Upper lobe of right lung (tissue), 1 donor: ENCODE measurements at places on chromosomes 16 and 17.

DNA sequence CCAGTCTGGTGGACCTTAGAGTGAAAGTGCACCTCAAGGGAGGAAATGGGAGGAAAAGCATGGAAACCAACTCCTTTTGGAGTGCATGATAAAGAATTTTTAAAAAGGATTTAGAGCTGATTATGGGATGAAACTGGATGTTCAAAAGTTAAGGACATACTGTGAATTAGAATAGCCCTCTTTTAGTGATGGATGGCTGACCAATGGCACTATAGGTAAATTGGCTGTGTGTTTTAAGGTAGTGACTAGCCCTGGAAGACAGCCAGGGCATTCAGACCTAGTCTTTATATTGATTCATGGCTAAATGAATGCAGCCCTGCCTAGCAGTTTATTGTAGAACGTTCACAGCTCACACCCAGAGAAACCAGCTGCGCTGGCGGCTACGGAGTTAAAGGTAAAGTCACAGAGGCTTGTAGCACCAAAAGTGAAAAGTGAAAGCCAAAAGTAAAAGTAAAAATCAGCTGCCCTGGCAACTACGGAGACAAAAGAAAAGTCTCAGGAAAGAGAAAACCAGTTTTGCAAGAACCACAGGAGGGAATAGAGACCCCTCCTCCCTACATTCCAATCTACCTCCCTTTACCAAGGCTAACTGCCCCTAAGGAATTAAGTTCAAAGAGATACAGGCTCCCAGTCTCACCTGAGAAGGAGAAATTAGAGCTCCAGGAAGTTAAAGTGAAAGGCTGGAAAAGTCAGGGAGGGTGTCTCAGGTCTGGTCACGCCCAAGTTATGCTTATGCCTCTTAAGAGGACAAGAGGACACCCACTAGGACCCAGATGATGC lies 21.8 kb downstream of the ACSM1 start:
- no peak for DNase-seq

GRCh38 chr16:17526956-17527937 lies 56.5 kb upstream of the XYLT1 start:
- no peak for DNase-seq

- DNase-seq = peak; percentile 48
Observed at GRCh38 chr16:89123831-89124100, 30.1 kb downstream of the ACSF3 start.

DNA sequence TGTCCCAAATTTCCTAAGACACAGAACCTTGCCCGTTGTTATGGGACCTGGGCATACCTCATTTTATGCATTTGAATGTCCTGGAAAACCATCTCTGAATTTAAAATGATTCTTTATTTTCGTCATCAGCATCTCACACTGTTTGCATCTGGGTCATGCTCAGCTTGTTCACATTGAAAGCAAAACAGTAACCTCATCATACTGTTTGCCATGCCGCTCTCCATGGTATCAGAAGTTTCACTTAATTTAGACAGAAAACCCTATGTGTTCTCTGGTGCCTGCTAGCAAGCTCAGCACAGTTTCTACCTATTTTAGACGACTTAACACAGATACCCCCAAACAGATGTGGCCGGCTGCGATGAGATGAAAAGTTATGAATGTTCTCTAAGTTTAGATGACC lies 292.1 kb downstream of the SNX29 start:
- peak; percentile 0 for DNase-seq

GRCh38 chr16:4649744-4650442 lies 25.3 kb downstream of the MGRN1 start:
- DNase-seq = no peak

GRCh38 chr17:11332706-11333105 lies 91.7 kb downstream of the SHISA6 start:
- no peak for DNase-seq

GRCh38 chr17:47663912-47664623 lies 14.3 kb downstream of the KPNB1 start:
- DNase-seq = no peak

DNA sequence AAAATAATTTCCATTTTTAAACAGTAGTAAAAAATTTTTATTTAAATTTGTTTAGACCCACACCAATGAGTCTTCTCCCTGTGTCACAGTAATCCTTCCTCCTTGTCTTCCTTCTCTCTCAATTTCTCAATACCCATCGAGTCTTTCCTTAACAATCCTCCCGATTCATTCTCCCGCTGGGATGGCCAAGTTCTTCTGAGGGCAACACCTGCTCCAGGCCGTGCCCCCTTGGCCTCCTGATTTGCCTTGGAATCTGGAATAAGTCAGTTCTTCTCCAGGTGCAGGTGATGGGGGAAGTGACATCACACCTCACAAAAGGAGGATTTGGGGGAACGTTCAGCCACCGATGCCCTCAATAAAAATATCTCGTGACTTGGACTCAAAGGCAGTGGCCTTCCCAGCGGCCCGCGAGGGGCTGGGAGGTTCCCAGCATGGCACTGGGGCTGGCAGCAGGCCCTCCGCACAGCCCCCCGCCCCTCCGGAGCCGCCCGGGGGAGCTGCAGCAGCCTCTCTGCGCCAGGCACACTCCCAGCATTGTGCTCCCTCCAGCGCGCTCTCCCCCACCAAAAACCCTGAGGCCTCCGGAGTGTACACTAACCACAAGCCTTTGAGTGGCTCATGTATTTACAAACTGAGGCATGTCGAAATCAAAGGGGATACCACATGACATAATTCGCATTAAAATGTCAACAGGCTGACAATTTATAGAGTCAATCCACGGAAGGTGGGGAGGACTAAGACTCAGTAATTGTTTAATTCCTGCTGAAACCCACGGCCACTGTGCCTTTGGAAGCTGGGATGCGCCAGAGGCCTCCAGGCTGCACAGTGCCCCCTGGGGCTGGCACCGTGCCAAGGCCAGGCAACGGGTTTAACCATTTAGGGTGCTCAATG lies 120.5 kb downstream of the ZFHX3 start:
- peak; percentile 83 for DNase-seq

DNA sequence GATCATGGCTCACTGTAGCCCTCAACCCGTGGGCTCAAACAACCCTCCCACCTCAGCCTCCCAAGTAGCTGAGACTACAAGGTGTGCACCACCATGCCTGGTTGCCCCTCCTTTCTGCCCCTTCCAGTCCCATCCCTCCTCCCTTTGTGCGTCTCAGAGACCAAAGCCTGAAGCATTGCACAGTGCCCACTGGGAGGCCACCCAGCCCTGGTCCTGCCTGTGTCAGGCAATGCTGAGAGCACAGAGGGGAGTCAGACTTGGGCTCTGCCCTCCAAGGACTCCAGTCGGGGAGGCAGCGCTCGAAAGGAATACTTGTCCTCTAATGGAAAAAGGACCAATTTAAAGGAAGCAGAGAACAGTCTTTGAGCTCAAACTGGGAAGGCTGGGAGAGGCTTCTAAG lies 20.4 kb downstream of the RAI1 start:
- DNase-seq = no peak

DNA sequence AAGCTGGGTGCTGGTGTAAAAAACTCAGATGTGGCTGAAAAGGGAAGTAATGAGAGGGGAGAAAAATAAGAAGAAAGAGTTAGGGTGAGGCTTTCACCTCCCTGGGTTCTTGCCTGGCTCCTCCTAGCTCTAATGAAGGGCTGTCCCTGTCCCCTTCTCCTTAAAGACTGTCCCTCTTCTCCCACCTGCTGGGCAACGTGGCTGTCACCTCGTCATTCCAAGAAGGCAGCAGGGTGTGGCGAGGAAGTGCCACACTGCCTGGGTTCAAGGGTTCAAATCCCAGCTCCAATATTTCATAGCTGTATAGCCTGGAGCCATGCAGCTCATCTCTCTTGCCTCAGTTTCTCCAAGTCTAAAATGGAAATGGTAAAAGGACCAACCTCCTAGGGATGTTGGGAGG lies 122.5 kb upstream of the CACNG5 start:
- DNase-seq = no peak

- DNase-seq = no peak
Observed at GRCh38 chr17:54933921-54934320, 33.3 kb downstream of the TOM1L1 start.

GRCh38 chr17:79809530-79810129 lies 12.8 kb upstream of the CBX8 start:
- no peak for DNase-seq

DNA sequence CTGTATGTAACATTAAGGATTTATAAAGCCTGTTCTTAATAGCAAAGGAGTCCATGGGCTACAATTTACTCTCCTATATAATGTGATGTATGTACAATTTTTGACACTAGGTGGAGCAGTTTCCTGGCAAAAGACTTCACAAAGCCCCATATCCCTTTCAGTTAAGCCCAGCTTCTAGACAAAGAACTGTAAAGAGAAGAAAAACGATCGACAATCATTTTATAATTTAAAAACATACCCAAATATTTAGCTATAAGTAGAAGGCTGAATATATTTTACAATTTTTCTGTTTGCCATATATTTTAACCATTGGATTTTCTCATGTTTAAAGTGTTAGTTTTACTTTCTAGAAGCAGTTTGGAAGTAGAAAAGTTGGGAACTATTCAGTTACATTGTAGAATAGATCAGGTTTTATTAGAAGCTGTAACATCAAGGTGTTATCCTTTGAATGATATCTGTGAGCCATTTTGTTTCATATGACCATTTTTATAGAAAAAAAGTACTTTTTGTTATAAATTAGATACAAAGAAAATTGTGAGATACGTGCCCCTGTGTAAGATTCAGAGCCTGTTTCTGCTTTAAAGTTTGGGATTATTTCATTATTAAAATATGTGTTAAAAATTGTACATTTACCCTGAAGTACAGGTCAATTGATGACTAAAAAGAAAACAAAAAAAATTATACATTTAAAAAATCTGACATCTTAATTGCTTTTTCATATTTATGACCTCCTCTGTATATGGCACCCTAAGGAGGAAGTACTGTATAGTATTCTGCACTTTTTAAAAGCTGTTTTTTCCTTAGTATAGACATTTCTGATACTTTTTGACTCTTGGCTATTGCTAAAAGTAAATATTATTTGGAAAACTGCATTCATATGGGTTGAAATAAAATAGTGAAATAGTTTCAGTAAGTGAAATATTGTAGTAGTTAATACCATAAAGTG lies 46.3 kb downstream of the VMP1 start:
- no peak for DNase-seq

GRCh38 chr17:75854101-75854748 lies 910 bp downstream of the WBP2 start:
- DNase-seq = no peak

GRCh38 chr16:17258848-17259713 lies 211.7 kb downstream of the XYLT1 start:
- DNase-seq = no peak

DNA sequence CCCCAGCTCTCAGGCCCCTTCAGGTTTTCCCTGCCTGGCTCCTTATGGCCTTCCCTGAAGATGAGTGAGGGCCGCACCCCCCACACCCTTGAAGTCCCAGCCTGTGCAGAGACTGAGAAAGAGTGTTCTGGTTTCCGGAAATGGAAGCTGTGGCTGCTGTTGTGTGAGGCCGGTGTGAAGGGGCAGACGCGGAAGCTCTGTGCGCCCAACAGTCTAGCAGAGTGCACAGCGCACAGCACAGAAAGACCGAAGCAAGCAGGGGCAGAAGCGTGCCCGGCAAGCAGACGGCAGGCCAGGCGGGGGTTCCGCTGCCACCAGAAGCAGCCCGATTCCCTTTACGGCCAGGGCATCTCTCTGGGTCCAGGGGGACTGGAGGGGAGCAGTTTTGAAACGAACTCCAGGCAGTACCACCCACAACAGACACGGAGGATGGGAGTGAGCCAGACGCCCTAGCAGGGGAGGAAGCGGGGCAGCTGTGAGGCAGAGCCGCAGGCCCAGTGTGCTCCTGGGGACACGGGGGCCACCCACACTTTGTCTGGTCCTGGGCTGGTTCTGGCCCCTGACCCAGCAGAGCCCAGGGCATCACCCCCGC lies 16.7 kb downstream of the TPSG1 start:
- DNase-seq = no peak

- no peak for DNase-seq
Observed at GRCh38 chr17:14118951-14119350, 49.6 kb downstream of the COX10 start.

- DNase-seq = no peak
Observed at GRCh38 chr16:85908889-85909589, 10.1 kb downstream of the IRF8 start.

- DNase-seq = peak; percentile 73
Observed at GRCh38 chr17:41734139-41734948, at the start of gene HAP1. Gene HAP1 (minus strand): TSS chr17:41734643. CDS start chr17:41734634, 9 bp downstream.

DNA sequence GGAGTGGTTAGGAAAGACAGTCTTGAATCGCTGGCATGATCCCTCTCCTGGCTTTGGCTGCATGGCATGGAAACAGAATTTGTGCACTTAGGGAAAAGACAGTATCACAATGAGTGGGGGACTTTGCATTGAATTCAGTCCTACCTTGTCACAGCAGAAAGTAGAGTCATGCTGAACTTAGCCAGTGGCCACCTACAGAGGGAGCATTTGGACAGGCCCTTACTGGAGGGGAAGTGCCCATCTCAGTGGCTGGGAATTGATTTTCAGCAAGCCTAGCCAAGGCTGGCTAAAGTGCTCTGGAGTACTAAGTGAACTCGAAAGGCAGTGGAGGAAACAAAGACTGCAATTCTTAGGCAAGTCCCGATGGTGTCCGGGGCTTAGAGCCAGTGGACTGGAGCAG lies 364.3 kb upstream of the TOM1L1 start:
- no peak for DNase-seq

GRCh38 chr16:85987750-85988078 lies 88.8 kb downstream of the IRF8 start:
- DNase-seq = no peak

DNA sequence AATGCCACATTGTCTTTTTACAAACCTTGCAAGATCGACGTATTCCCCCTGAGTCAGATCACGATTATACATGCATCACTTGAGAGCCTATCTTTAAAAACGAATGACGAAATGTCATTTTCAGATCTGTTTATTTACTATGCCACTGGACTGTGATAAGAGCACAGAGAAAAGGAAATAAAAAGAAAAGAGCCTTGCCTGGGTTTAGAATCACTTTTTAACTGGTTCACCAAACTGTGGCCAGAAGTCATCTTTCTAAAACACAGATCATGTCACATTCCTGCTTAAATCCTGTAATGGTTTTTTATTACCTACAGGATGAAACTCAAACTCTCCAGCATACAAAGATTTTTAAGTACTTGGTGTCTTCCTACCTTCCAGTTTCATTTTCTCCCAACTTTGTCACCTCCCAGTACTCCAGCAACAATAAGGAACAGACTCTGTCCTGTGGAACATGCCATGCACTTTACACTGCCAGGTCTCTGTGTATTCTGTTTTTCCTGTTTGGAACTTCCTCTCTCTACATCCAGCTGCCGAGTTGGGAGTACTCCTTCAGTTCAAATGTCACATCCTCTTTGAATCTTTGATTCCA lies 91.5 kb downstream of the SNX11 start:
- DNase-seq = no peak

- DNase-seq = peak; percentile 89
Observed at GRCh38 chr16:19410435-19411171, 7.1 kb upstream of the TMC5 start.
